NCI-H526 (cell line): ENCODE measurements at places on chromosomes 3 and 15.

- no peak for DNase-seq
Observed at GRCh38 chr3:43892061-43892460, 201.3 kb downstream of the ABHD5 start.

DNA sequence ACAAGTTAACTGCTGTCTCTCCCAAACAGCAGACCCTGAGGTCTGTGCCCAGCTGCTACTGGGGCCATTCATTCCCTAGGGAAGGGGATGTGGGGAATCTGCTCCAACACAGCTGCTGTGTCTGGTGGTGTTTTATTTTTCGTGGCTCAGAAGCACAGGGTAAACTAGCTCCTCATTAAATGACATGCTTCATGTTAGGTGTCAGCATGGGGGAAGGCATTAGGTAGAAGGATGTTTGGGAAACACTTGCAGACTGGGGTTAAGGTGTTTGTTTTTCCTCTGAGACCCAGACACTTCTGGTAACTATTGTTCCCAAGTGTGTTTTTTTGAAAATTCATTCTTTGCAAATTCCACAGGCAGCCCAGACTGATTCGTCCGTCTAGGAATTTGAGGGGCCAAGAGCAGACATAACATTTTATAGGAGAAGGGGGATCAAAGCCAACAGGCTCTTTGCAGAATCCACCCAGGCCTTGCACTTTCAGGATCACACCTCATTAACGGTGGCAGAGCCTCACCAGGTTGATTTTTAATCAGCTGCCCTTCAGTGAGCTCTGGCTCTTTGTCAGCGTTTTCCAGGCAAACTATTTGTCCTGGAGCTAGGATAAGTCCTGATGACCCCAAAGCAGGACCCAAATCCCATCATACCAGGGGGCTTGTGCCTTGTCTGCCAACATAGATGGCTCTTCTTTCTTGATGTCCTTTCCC lies 65.4 kb upstream of the ITGA11 start:
- no peak for DNase-seq

DNA sequence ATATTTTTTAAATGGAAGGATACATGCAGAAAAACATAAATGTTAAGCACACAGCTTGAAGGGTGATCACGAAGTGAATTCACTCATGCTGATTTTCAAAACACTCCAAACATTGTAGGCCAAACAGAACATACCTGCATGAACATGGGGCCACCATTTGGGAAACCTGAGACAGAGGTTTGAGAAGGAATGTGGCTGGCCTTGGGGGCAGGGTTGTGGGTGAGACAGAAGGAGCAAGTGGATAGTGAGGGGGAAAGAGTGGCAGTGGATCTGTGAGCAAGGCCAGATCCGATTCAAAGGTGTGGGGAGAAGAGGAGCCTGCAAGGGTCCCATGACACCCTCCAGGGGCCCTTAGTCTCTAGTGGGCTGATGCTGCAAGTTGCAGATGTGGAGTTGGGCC lies 94.9 kb downstream of the HMG20A start:
- no peak for DNase-seq

DNA sequence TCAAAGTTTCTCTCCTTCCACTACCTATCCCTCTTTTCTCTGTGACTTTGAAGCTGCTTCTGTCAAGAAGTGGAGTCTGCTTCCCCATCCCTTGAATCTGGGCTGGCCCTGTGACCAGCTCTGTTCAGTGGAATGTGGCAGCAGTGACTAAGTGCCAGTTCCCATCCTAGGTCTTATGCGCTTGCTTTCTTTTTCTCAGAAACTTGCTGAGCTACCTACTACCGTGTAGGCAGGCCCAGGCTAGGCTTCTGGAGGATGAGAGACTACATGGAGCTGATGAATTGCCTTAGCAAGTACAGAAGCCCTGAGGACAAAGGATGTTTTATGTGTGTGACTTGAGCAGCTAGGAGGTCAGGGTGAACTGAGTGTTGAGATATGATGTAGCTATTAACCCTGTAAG lies 123.2 kb downstream of the PDCD6IP start:
- no peak for DNase-seq

DNA sequence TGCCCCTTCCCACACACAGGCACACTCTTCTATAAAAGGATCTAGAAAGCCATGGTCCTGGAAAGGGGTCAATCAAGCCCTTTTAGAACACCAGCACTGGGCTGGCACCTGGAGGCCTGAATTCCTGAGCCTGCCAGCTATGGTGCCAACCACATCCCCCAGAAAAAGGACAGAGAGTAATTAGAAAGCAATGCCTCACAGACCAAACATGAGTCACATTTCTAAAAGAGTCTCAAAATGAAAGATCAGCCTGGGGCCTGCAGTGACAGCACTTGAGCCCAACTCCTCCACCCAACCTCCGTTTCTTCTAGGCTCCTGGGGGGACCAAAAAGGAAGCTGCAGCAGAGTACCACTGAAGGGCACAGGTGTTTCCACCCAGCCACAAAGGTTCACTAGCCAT lies 14.1 kb downstream of the MYLK start:
- no peak for DNase-seq

DNA sequence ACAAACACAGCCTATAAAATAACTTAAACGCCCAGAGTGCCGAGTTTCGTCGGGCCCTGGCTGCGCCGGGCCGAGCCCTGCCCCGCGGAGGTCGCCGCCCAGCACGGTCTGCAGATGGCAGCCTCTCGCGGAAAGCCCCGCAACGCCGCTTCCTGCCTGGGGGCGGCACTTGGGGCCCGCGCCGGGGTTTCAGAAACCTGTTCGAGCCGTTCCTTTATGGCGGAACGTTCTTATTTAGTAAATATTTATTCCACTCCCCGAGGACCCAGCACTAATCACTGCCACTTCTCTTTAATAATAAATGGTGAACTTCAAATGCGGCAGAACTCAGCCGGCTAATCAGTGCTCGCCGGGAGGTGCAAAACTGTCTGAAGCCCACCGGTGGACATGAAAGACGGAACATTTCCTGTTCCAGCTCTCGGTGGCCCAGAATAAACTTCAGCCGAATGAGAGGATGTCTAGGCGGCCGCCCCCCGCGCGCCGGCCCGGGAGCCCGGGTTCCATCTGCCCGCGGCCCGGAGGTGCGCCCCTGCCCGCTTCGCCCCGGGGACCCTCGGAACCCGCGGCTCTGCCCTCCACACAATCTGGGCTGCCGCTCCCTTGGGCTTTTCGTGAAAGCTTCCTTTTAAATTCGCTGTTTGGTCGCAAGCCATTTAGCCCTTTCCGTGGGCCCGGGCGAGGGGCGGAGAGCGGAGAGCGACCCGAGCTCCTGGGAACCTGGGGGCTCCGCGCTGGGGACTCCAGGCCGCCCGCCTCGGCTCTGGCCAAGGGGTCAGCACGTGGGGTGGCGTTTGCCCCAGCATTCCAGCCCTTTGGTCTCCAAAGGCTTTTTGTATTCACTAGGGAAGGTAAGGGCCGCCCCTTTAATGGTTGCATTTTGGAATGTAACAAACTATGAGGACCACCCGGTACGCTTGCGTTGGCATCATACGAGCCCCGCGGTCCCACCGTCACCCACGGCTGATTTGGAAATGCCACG lies 110.8 kb upstream of the ATP11B start:
- no peak for DNase-seq

DNA sequence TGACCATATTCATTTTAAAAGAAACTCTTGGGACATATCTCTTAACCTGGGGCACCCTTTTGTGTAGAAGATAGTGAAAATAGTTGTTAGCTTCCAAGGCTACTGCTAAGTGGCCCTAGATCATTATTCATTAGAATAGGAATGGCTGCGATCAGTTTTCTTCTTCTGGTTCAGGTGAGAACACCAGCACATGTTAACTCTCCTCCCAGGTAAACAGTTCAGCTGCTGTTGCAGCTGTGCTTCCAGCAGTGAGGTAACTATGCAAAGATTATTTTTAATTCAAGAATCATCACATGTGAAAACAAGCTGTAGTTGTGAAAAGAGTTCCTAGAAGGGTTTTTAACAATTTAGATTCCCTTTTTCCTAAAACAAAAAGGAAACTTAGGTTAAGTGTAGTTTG lies 43.3 kb downstream of the ZPLD1 start:
- peak; percentile 28 for DNase-seq

DNA sequence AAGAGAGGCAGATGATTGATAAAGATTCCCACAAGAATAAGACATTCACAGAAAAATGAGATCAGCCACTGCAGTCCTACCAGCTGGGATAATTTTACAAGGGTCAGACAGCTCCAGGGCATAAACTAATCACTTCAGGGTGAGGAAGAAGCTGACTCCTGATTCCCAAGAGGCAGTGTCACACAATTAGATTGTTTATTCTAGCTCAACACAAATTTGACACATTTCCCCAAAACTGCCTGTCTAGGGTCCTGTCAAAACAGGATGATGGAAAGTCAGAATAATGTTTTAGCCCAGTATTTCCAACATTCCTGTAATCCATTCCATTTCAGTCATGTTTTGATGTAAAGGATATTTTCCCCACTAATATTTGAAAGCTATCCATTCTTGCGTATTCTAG lies 110.8 kb downstream of the TNIK start:
- DNase-seq = no peak

- no peak for DNase-seq
Observed at GRCh38 chr3:186084264-186084663, 24.6 kb downstream of the ETV5 start.

- no peak for DNase-seq
Observed at GRCh38 chr3:62567097-62568021, 194.0 kb upstream of the FEZF2 start.

DNA sequence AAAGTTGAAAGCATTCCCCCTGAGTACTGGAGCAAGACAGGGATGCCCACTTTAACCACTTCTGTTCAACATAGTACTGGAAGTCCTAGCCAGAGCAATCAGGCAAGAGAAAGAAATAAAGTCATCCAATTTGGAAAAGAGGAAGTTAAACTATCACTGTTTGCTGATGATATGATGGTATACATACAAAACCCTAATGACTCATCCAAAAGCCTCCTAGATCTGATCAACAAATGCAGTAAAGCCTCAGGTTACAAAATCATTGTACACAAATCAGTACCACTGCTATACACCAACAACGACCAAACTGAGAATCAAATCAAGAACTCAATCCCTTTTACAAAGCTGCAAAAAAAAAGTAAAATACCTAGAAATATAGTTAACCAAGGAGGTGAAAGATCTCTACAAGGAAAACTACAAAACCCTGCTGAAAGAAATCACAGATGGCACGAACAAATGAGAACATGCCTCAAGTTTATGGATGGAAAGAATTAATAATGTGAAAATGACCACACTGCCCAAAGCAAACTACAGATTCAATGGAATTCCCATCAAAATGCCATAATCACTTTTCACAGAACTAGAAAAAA lies 40.3 kb downstream of the RPL39L start:
- DNase-seq = no peak

DNA sequence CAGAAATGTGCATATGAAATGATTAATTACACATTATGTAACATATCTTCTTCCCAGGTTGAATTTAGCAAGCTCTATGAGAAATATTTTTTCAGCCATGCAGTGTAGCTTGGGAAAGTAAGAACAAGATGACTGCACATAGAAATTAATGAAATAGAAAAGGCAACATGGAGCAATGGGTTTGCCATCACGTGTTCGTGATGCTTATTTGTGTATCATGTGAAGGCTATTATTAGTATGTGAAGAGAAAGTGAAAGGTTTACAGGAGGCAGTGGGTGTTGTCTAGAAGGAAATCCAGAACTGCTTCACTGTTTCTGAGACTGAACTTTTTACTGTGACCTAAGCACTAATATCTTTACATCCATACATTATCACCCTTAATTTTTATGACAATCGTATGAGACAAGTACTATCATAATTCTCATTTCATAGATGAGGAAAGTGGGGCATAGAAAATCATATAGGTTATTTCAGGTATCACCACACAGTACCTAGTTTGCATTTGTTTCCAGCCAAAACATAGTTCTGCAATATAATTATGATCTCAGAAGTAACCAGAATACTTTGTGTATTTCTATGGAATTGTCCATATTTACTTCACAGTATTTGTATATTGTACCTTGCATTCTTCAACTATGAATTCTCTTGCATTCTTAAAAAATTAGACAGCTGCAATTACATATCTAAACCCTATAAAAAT lies 14.9 kb downstream of the SERPINI1 start:
- no peak for DNase-seq

GRCh38 chr15:37142371-37142770 lies 42.0 kb upstream of the MEIS2 start:
- DNase-seq = no peak

DNA sequence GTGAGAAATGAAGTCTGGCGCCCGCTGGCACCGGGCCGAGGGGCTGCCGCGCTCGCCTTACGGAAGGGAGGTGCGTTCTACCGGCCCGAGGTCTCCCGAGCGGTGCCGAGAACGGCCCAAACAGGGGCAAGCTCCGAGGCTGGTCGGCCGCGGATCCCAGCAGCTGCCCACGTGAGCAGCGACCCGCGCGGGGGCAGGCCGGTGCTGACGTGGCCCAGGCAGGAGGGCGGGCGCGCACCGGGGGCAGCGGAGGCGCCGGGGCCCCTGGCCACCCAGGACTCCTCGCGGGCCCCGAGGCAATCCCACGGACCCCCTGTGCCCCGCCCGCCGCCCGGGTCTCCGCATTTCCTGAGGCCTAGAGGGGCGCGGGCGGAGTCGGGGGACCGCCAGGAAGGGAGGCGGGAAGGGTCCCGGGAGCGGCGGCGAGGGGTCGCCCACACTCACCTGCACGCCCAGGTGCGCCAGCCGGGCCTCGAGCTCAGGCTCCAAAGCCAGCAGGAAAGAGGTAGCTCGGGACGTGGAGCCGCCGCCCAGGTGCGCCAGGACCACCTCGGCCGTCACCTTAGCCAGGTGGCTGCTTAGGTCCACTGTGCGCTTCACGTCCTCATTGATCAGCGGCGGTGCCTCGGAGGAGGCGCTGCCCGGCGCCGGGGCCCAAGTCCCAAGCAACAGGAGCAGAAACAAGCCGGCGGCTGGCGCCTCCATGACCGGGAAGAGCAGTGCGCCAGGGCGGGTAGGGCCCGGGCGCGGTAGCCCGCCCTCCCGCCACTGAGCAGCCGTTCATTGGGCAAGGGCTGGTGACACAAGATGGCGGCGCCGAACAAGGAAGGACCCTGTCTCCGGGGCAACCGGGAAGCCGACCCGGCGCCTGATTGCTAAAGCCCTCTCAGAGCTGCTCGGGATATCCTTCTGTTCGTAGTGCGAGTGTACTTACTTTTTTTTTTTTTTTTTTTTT lies at the start of gene RPN1:
Gene RPN1 (minus strand): TSS at position 723 of the 955 bp plus-strand sequence. CDS start 18 bp downstream, at position 705.
- DNase-seq = peak; percentile 93

GRCh38 chr3:39443530-39443929 lies 23.9 kb upstream of the MOBP start:
- DNase-seq = no peak

GRCh38 chr3:71389911-71390573 lies 193.5 kb downstream of the FOXP1 start:
- no peak for DNase-seq

- DNase-seq = peak; percentile 83
Observed at GRCh38 chr3:129794311-129795185, 99.0 kb downstream of the TMCC1 start.

- DNase-seq = no peak
Observed at GRCh38 chr3:4996771-4997291, 17.6 kb downstream of the BHLHE40 start.

DNA sequence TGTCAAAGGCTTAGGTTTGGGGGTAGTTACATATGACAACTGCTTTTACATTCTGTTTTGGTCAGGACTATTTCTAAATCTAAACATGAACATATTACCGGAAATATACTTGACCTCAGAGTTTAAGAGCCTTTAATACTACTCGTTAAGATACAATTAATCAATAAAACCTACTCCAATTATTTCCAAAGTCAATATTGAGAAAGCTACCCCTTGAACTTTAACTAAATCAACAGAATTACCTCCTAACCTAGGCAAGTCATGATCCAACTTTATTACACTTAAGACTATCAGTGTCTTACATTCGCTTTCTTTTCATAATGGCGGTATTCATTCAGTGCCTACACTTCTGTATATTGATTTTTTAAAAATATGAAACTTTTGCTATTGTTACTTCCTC lies 107.7 kb downstream of the RAP2B start:
- DNase-seq = no peak
